Fibroblast of skin of left quadriceps (primary cell): ENCODE measurements at places on chromosomes 4 and X.
A peak's percentile ranks its signal among the peaks of the same experiment; 100 is the strongest.

DNA sequence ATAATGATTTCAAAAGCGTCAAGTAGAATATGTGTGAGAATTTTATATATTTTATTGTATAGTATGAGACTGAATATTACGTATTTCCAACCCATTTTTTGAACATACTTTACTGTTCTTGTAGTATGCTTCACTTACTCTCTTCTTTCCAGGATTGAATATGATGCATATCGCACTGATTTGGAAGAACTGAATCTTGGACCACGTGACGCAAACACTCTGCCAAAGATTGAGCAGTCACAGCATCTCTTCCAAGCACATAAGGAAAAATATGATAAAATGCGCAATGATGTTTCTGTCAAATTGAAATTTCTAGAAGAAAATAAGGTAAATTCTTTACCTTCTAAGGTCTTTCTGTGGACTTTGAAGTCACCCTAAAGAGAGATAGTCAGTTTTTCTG is 48.1 kb upstream of the FHDC1 start:
- DNase-seq, result no peak

GRCh38 chr4:83440899-83441298 is 14.7 kb downstream of the HELQ start:
- no peak for DNase-seq

DNA sequence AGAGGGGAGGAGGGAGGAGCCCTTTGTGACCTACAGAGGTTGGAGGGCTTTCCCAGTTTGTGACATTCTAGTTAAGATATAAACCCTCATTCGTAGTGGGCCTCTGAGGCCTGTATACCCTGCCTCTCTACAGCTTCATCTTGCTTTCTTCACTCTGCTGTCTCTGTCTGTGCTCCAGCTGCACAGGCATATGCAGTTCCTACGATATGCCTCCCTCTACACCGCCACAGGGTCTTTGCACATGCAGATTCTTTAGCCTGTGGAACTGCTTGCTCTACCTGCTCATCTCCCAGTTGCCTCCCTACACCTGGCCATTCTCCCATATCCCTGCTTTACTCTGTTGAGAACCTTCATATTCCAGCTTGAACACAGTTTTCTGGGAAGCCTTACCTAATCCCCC is 38.1 kb downstream of the SLIT2 start:
- DNase-seq, result no peak

- DNase-seq, result no peak
These were observed 3.9 kb downstream of the SPON2 start for GRCh38 chr4:1168191-1169101.

DNA sequence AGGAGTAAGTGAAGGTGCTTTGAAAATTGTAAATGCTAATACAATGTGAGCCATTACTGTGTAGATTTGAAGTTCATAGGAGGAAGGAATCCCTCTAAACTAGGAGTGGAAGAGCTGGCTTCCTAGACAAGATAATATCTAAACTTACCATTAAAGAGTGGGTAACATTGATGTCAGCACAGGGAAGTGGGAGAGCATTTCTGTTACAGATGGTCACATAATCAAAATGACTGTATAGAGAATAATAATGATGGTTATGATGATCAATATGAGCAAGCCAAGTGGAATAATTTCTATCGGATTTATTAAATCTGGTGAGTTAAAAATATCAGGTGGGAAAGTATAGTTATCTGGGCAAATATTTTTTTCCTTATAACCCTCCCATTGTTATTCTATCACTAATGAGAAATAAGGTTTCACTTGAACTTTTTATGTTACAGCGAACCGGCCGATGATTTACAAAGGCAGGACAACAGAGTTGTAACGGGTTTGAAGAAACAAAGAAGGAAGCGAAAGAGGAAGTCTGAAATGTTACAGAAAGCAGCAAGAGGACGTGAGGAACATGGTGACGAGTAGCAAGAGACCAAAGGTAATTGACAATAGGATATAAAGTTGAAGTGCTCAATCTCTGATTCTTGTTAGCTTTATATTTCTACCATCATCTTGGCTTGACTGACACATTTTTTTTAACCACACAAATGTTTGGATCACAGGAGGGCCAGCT is 43.5 kb downstream of the FMR1NB start:
- DNase-seq, result no peak

- no peak for DNase-seq
These were observed 244.0 kb upstream of the GATB start for GRCh38 chr4:152004801-152005200.

GRCh38 chr4:94537921-94538628 is 86.3 kb downstream of the PDLIM5 start:
- no peak for DNase-seq

DNA sequence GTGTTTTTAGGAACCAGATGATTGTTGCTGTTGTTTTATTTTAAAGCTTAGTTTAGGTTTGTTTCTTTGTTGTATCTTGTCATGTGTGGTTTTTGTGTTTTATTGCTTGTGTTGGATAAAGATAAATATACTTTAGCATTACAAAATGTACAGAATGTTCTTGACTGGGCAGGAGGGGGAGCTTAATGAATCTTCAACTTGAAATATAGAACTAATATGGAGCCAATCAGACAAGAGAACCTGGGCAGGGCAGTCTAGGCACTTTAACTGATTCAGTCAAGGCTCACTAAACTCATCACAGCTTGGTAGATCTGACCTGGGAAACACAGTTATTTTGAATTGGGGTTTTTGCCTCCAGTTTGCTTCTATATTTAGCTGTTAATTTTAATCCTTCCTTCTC is 304.2 kb downstream of the ARHGAP24 start:
- no peak for DNase-seq

GRCh38 chrX:150899191-150899757 is 806 bp upstream of the CD99L2 start:
- no peak for DNase-seq

GRCh38 chr4:165516281-165516833 is 137.5 kb downstream of the CPE start:
- no peak for DNase-seq

- DNase-seq, result no peak
These were observed 31.8 kb upstream of the PDLIM5 start for GRCh38 chr4:94419956-94420355.

DNA sequence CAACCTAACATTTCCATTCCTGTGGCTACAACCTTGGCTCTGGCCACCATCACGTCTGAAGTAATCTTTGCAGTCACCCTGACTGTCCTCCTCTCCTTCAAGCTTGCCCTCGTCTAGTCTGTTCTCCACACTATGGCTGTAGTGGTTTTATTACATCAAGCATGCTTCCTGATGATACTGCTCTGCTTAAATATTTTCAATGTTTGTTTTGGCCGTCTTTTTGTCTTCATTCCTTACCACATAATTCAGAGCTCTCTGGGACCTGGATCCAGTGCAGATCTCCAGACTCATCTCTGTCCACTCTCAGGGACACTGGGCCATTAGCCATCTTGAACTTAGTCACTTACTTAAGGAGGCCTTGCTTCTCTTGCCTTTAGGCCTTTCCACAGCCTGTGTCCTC is 27.7 kb upstream of the FREM3 start:
- DNase-seq, result peak; percentile 3

GRCh38 chrX:50161127-50161526 is 39.7 kb downstream of the AKAP4 start:
- no peak for DNase-seq

GRCh38 chrX:126489116-126489695 is 63.4 kb downstream of the DCAF12L1 start:
- no peak for DNase-seq

- no peak for DNase-seq
These were observed 112.8 kb downstream of the PPA2 start for GRCh38 chr4:105361053-105361452.

GRCh38 chrX:20394451-20394850 is 127.7 kb upstream of the RPS6KA3 start:
- DNase-seq, result no peak

DNA sequence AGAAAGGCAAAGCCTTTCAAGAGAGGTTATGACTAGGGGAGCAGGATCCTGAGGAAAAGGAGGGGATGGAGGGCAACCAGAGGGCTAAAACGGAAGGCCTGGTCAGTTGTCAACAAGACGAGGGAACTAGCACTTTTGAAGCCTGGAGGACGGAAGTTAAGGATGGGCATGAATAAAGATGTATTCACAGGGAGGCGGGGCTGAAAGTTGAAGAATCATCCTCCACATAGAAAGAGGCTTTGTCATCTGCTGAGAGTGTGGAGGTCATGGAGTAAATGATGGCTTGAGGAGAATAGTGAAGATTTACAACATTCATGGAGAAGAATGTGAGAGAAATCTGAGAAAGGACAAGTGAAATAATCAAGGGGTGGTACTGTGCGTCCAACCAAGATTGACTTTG is 137.5 kb downstream of the MAGEB17 start:
- DNase-seq, result no peak

GRCh38 chrX:4091046-4091760 is 377.8 kb upstream of the PRKX start:
- DNase-seq, result no peak

DNA sequence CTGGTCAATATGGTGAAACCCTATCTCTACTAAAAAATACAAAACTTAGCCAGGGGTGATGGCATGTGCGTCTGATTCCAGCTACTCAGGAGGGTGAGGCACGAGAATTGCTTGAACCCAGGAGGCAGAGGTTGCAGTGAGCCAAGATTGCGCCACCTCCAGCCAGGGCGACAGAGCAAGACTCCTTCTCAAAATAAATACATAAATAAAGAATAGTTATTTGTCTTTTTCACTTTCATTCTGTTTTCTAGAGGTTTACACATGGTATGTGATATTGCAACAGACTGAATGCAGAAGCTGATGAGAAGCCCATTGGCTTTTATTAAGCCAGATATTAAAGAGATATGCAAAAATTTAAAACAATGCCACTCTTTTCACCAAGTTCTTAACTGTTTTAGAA is 8.2 kb downstream of the KLHL15 start:
- DNase-seq, result no peak

DNA sequence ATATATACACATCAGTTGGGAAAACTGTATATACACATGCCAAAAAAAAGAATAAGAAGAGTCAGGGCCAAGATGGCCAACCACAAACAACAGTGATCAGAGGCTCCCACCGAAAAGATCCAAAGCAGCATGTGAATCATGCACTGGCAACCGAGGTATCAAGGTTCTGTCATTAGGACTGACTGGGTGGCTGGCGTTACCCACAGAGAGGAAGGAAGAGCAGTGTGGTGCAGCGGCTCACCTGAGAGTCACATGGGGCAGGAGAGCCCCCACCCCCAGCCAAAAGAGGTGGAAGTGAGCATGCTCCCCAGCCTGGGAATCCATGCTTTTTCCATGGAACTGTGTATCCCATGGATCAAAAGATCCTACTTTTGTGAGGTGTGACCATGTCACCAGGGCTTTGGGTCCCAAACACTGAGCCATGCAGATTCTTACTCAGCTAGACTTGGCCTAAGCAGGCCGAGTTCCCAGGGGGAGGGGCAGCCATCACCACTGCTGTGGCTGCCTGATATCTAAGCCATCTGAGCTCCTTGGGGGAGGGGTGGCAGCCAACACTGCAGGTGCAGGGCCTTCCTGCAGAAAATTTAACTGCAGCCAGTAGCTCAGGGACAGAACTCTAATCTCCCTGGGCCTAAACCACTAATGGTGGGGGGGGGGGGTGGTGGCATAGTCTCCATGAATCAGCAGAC is 52.8 kb downstream of the P2RY10 start:
- no peak for DNase-seq

DNA sequence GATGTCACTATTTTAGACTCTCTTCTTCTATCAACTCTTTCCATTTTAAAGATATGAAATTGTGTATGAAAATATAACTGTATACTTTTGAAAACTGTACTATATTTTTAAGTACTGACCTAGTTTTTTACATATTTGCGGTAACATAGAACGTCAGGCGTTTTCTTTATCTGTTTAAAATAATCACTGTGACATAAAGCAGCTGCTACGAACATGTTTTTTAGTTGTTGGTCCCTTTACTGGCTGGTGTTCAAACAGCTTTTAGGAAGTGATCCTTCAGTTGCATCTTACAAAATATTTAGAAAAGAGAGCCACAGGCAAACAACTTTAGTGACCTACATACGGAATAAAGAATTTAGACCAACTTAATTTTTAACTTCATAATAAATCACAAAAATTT is 73.1 kb downstream of the METTL14 start:
- DNase-seq, result no peak

- DNase-seq, result no peak
These were observed 141.1 kb upstream of the ARX start for GRCh38 chrX:25156832-25157231.

DNA sequence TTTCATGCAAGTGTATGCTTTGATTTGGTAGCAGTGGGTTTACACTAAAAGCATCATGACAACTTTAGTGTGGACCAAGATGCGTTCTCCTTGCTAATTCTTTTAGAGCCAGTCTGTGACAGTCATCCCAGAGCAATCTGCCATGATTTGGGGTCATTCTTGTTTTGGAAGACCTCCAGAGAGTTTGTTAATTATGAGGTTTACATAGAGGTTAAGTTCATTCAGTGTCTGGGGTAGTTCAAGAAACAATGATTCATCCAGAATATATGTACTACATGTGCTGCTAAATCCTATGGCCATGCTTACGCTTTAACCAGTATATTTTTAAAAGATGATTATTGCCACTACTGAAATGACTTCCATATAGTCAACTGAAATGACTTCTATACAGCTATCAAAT is 328.5 kb upstream of the AGA start:
- peak; percentile 26 for DNase-seq

DNA sequence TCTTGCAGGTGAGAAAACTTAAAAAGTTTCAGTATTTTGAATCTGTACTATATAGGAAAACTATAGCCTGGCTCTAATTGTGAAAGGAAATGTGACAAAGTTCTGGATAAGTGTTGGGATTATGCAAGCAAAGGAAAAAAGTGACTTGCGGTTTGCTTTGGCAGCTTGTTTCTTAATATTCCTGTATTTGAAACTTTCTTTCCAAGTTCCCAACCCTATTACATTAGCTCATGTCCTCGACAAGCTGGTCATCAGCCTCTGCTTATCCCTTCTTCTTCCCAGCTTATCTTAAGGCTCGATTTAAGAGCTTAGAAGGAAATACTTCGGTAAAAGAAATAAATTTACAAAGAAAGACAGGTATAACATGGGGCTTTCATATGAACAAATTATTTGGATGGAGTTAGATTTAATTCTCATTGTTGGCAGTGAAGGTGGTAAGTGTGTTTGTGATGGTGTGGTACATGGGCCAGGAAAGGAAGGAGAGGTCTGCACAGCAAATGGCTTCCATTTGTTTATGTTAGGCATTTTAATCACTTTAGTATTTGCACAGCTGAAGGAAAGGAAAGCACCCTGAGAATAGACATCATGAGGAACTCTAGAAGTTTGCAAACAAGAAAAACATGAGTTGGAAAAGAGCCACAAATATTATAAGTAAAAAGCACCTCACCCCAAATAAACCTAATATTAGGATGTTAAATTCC is 5.1 kb upstream of the MYOZ2 start:
- no peak for DNase-seq
